ENCODE measurements at places on chromosomes 12 and 14. TPM values are rescaled to one million over a fixed set of nuclear protein-coding genes. Genes with fewer than 3 reads are reported as not detected.

- DNase-seq, result no peak
Observed at GRCh38 chr14:100306998-100307765, 938 bp upstream of the SLC25A29 start.

- no peak for DNase-seq
Observed at GRCh38 chr12:121038861-121039668, at the start of gene OASL. TSS of gene OASL (minus strand) at chr12:121039246. CDS start at chr12:121038971, 275 bp downstream.

GRCh38 chr14:101018561-101019290, 115.2 kb upstream of the RTL1 start:
- peak; percentile 42 for DNase-seq

DNA sequence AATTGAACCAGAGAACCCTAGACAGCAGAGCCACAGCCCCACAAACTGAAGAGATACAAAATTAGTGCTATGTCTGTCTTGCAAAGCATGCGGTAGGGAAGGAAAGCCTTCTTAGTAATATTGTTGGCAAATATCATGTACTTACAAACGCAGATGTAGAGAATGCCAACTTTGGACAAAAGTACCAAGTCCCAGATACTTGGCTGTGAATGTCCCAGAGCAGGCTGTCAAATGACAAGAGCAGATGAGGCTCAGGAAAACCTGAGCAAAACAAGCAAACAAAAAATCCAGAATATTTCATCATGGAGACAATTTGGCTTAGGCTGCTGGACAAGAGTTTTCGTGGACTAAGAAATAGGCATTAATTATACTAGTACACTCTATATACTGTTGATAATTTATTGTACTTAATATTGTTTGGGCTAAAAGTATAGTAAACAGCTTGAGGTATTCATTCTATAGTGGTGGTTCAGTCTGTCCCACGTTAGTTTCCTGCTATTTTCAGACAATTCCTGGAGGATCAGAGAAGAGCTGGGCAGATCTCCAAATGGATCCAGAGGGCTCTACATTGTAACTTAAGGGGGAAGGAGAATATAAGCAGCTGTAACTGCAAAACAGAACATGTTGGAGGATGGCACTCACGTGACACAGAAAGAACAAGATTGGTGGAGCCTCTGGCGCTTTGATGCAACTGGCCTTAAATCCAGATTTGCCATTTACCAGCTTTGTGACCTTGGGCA, 329.8 kb downstream of the ATP23 start:
- DNase-seq, result no peak

DNA sequence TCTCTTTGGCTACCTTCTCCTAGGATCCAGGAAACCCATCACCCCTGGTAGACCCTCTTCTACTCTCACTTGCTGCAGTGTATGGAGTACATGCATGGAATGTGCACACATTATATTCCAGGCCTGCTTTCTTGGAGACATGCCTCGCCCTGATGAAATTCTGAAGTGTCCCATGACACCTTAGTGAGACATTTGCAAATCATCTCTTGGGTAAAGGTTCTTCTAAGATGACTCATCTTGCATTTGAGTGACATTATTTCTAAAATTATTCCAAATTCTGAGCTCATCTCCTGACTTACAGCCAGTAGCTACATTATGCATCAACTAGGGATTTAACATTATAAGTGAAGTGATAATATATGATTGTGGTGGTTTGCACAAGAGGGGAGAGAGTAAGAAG, 49.8 kb downstream of the SDR9C7 start:
- no peak for DNase-seq

GRCh38 chr12:58419905-58420304, 478.5 kb downstream of the ATP23 start:
- no peak for DNase-seq

DNA sequence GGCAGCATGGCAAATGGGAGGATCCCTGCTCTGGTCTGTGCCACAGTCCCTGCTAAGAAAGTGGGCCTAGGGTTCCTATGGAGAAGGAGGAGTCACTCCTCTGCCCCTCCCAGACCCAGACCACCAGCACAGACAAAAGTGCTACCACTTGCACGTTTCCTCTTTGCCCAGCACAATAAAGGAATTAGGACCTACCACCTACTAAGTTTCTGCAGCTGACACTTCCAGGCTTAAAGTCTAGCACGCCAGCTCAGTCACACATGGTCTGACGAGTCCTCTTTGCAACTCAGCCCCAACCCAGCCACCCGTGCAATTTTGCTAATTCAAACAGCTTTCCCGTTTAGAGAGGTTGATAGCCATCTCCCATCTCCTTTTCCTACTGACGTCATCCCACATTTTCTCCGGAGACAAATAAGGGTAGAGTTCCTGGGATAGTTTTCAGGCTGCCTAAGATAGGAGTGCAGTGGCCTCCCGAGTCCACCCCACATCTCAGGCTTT, 66.2 kb upstream of the PTGR2 start:
- no peak for DNase-seq

DNA sequence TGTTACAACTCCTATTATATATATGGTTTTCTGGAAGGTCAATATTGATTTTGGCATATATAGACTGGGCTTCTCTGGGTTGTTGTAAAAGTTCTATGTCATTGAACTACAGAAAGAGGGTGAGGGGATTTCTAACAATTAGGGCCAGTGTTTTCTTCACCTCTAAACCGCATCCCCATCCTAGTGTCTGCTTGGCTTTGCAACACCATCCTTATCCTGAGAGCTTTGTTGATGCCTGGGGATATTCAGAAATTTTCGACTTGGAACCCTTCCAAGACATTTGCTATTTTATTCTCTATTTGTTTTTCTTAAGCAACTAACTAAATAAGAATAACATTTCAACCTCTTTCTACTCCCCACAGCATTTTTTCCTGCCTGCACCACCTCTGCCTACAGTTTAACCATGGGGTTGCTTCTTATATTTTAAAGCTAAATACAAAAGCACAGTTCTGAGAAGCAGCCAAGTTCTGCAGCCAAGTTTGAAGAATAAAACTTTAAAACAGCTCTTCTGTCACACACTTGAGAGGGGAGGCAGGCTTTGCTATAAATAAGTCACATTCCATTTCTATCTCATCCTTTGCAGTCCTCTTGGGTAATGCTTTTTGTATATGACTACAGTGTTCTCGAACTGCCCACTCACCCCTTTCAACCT, 53.4 kb downstream of the RGS6 start:
- DNase-seq, result no peak

GRCh38 chr12:89328151-89329030, 23.9 kb downstream of the DUSP6 start:
- DNase-seq, result no peak

- no peak for DNase-seq
Observed at GRCh38 chr12:123576611-123577010, 7.7 kb upstream of the TMED2 start.

- DNase-seq, result no peak
Observed at GRCh38 chr12:15629761-15630160, 159.4 kb downstream of the EPS8 start.

GRCh38 chr12:4064008-4064407, 190.8 kb upstream of the PARP11 start:
- DNase-seq, result no peak

- no peak for DNase-seq
Observed at GRCh38 chr14:22047115-22047514, 373.5 kb upstream of the OR4E1 start.

DNA sequence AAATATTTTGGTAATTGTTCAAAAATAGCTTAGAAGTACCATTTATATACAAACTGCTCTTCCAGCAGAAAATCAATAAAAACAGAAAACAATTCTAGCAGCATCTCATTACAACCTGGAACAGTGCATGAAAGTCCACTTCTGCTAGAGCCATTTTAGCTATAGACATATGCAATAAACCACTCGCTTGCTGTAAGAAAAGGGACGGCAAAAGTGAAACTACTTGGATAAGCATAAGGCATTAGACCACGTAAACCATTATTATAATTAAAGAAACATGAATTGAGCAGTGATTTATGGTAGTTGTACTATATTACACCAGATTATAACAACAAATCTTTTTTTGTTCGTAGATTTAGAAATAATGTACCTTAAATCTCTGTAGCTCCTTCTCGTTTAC, 48.7 kb downstream of the LRIG3 start:
- DNase-seq, result no peak

DNA sequence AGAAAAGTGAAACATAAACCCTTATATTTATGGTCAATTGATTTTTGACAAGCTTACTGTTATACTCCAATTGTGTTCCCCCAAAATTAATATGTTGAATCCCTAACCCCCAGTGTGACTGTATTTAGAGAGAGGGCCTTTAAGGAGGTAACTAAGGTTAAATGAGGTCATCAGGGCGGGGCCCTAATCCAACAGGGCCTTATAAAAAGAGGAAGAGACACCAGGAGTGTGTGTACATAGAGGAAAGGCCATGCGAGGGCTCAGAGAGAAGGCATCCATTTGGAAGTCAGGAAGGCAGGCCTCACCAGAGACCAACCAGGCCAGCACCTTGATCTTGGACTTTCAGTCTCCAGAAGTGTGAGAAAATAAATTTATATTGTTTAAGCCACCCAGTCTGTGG, 6.5 kb upstream of the VTI1B start:
- DNase-seq, result no peak

DNA sequence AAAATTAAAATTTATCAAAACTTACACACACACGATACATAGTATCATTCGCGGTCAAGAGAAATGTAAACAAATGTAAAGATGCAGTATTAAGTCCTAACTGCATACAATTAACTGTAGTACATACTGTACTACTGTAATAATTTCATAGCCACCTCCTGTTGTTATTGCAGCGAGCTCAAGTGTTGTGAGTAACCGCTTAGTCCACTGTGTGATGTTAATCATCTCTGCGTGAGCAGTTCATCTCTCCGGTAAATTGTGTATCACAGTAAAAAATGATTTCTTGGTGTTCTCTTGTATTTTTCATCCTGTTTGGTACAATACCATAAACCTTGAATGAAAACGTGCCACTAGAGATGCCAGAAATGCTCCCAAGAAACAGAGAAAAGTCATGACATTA, 6.5 kb downstream of the EPS8 start:
- no peak for DNase-seq

DNA sequence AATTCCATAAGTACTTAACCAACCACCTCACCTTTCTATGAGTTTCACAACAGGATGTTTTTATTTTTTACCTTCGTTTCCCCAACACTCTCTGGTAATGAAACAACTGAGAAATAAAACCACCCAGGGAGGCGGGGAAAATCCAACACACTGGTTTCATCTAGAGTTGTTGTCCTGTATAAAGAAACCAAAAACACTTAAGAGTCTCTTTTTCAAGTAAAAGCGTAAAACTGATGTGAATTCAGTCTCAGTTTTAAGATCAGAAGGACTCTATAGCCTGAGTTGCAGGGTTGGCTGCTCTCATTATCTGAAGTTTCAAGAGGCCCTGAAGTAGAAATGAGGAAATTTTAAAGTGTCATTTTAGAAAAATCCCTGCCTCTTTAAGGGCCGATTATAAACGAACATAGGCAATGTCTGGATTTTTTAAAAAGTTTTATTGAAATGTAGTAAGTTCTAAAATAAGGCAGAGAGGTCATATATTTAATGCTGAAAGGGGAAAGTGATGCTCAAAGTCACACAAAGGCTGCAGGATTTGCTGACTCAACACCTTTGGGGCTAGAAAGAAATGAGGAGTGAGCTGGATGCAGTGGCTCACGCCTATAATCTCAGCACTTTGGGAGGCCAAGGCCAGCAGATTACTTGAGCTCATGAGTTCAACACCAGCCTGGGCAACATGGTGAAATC, 27.2 kb downstream of the HIGD1C start:
- no peak for DNase-seq

DNA sequence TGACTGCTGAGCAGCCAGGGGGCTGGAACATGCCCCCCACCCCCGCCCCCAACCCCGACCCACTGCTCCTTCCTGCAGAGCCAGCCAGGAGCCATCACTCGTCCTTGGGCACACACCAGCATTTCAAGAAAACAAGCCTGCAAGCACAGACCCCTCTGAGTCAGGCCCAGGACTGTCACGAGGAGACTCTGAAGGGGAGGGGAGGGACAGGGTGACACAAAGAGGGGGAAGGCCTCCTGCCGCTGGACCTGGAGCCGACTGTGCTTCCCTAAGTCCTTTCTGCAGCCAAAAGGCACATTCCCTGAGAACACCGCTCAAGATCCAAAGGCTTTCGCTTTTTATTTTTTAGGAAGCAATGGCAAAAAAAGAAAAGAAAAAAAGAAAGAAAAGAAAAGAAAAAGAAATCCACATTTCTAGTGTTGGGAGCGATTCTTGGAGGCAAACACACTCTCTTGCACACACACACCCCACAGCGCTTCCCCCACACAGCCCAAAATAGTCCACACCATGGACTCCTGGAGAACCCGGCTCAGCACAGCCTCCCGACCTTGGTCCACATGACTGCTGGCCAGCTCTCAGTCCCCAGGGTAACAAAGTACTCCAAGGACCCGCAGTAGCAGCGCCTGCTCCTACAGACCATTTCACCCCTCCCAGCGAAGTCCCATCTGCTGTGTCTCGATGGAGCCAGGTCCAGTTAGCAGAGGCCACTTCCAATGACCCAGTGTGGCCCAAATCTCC, 101.7 kb downstream of the DPF3 start:
- DNase-seq, result no peak

DNA sequence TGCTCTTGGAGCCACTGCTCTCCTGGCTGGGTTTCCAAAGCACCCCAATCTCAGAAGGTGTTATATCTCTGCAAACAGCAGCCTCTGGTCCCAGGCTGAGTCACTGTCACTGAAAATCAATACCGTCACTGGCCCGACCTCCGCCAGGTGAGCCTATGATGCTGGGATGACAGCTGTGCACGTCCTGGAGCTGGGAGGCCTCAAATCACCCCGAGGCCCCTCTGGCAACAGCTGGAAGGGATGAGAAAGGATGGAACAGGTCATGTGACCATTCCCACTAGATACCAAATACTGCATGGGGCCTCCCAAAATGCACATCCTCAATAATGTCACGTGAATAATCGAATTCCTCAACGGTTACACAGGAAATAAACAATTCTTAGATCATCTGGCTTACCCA, 190.8 kb downstream of the TTC7B start:
- no peak for DNase-seq

- no peak for DNase-seq
Observed at GRCh38 chr12:7013101-7013500, 5.2 kb downstream of the LPCAT3 start.

DNA sequence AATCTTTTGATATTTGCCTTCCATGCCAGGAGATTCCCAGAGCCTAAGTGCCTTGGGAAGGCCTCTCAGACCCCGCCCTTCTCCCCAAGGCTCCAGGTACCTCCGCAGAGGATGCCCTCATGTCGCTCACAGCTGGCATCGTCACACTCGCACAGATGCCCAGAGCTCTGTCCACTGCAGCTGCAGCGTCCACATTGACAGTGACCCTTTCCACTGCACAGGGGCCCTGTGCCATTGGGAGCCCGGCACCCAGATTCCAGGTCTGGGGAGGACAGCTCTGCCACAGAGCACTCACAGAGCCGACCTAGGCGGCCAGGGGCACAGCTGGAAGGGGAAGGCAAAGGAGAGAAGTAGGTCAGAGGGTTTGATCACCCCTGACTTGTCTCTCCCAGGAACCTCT, 12.3 kb upstream of the CSAD start:
- DNase-seq, result peak; percentile 30

- DNase-seq, result no peak
Observed at GRCh38 chr12:32134101-32134888, 27.6 kb downstream of the BICD1 start.

PYGL gene
- total RNA-seq, result 57.4 TPM

SMOC1 gene
- total RNA-seq, result 5.7 TPM

STAC3 gene
- total RNA-seq, result 1.6 TPM

PSMC6 gene
- 78.3 TPM for total RNA-seq

SYT10 gene
- not detected for total RNA-seq

KRT78 gene
- total RNA-seq, result not detected

FZD10 gene
- total RNA-seq, result 1.8 TPM

OTX2 gene
- not detected for total RNA-seq

GLIPR1 gene
- 17.0 TPM for total RNA-seq

TAS2R19 gene
- total RNA-seq, result 10.5 TPM

MGP gene
- 1,381 TPM for total RNA-seq

AMIGO2 gene
- 57.7 TPM for total RNA-seq

Data from breast epithelium (tissue), 4 donors.